Choroid plexus epithelial cell (primary cell): ENCODE measurements at places on chromosomes 1 and 21.

- peak; percentile 31 for DNase-seq
Measured at GRCh38 chr1:12340544-12340930, 110.7 kb downstream of the VPS13D start.

GRCh38 chr21:45573452-45574035 is 31.3 kb upstream of the SLC19A1 start:
- peak; percentile 61 for DNase-seq

DNA sequence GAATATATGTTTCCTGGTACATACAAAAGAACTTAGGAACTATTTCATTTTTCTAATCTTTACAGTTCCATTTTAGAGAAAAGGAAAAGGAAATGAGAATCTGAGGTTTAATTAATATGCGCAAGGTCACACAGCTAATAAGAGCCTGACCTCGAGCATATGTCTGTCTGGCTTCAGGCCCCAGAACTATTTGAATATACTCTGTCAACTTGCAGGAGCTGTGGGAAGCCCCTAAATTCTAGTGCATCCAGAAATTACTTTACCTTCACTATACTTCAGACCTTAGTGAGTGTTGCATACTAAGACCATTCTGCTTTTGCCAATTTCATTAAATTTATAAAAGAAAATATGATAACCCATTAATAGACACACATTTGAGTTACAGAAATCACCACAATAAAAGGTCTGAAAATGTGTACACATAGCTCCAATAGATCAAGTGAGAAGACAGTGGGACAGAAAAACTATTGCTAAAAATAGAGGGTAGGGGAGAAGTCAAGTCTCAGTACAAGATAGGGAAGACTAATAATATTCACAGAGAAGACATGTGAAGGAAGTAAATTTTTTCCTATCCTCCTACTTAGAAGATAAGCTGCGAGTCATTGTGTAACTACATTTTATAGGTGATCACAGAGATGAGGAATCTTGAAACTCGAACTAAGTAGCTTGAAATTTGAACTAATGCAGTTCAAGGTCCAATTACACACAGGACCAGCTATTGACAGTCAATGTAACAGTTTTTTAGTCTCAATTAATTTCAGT is 3.8 kb downstream of the RGS13 start:
- peak; percentile 88 for DNase-seq

GRCh38 chr1:116330342-116330652 is 42.7 kb upstream of the ATP1A1 start:
- no peak for DNase-seq

- peak; percentile 68 for DNase-seq
Measured at GRCh38 chr1:88935522-88936222, 44.3 kb upstream of the GTF2B start.

DNA sequence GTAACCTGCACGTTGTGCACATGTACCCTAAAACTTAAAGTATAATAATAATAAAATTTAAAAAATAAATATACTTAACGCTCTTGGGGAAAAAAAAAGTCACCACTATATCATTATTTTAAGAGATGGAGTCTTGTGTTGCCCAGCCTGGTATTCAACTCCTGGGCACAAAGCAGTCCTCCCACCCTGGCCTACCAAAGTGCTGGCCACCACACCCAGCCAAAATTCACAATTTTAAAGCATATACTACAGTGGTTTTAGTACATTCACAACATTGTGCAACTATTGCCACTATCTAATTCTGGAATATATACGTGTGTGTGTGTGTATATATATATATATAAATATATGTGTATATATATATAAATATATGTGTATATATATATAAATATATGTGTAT is 5.9 kb downstream of the HMGN2 start:
- DNase-seq: no peak

DNA sequence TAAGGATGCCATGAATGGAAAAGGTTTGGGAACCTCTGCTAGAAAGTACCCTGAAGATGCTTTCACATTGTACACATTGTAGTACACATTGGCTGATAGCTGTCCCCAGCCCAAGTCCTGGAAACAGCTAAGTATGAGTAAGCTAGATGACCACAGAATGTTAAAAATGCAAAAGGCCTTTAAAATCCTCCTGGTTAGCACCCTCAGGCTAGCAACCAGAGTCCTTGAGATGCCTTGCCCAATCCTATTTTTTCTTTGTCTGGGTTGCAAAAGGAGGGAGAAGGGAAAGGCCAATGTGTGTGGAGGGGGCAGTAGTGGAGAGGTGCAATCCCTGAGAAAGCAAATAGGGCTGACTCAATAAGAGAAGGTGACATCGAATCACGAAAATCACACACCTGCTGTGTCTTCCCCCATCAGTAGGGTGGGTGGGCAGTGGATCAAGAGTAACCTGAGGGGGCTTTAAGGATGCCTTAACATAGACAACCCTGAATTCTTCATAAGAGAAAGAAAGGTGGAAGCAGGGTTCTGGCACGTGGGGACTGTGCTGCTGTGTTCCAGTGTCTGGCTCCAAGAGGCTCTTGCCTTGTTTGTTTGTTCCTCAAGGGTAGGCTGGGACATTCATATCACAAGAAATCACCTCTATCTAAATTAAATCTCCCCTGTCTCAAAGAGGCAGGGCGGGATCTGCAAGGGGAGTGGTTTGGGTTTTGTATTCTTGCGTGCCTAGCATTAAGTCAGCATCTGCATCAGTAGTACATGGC is 266.2 kb upstream of the PLXNA2 start:
- DNase-seq: peak; percentile 46

DNA sequence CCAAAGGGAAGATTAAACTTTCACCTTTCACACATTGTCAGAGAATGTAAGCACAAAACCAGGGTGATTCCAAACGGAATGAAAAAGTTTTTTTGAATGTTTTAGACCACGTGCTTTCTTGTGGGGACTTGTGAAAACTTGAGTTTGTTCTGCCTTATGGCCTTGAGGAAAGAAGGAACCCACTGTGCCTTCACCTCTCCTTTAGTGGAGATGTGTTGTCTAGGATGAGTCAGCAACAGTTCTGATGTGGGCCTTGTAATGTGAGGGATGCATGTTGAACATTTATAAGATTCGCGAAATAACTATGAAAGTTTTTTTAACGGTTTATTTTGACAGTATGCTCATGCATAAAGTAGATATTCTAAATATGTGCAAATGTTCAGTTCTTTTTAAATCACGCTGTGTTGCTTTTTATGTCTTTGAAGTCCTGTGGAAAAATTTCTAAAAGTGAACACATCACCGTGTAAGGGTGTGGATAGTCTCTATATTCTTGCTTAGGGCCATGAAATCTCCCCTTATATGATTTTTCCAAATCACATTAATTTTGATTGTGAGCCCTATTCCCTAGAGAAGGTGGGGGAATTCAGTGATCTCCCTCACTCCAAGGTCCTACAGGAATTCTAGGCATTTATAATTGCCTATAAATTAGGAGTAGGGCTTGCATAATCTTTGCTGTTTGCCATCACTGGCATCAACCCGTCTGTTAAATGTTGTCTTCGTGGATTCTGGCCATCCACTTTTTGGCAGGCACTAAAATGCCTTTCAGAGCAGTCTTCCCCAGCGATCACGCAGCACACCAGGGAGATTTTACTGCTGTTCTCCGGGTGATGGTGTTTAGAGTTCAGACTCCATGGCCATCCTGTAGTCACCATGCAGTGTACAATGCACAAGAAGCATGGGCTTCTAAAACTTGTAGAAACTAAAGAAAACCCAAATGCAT is 47.4 kb downstream of the PLA2G4A start:
- DNase-seq: peak; percentile 31

GRCh38 chr1:34262023-34262853 is 85.5 kb downstream of the C1orf94 start:
- DNase-seq: no peak

DNA sequence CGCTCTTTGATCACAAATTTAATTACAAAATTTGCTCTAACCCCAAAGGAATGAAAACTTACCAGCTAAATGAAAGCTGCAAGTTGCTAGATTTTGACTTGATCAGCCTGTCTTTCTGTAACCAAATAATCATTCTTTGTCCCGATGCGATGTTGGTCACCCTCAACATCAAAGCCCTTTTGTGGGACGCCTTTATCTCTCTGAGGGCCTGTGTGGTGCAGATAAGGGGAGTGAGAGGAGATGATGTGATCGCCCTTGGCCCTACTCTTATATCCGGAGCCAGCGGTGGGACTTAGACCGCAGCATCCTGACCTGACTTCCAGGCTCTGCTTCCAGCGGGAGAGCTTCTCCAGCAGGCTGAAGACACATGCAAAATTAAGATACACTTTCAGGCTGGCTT is 19.3 kb upstream of the UMODL1 start:
- DNase-seq: no peak

GRCh38 chr1:235250430-235250829 is 77.5 kb downstream of the ARID4B start:
- DNase-seq: no peak
